NCI-H2081 treated with DMSO at 0.1 percent for 48 hours (cell line): ENCODE measurements at places on chromosomes 7 and 10.

DNA sequence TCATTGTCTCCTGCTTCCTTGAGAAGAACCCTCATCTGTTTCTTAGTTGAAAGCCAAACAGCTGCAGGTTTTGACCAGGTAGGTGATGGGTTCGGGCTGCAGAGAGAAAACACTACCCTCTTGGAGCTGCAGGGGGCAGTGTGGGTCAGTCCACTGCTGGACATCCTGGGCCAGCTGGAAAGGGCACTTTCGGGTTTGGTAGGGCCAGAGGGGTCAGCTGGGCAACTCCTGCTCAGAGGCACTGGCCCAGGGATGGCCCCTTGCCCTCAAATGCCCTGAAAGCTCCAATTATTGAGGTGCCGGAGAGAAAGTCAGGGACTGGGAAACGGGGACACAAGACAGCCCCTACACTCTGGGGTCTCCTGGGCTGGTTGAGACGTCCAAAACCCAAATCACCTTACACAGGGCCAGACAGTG, 90.7 kb downstream of the MKI67 start:
- DNase-seq, result no peak

GRCh38 chr10:24737001-24737400, 13.3 kb upstream of the ARHGAP21 start:
- DNase-seq, result no peak

DNA sequence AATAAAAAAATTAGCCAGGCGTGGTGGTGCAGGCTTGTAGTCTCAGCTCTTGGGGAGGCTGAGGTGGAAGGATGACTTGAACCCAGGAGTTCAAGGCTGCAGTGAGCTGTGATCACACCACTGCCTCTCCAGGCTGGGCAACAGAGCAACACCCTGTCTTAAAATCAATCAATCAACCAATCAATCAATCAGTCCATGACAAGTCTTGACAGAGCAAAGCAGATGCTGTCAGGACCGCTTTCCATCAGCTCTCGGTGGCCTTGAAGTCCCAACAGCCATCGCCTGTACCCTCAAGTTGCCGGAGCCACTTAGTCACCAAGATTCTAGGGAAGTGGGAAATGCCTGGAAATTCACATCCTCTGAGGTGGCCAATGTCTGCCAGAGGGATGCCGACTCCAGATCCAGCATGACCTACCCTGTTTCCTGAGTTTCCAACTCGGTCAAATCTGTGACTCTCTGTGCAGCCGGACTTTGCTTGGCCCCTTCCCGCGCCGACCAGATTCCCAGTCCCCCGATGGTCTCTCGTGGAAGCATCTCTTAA, 871 bp upstream of the CCL24 start:
- DNase-seq, result no peak

DNA sequence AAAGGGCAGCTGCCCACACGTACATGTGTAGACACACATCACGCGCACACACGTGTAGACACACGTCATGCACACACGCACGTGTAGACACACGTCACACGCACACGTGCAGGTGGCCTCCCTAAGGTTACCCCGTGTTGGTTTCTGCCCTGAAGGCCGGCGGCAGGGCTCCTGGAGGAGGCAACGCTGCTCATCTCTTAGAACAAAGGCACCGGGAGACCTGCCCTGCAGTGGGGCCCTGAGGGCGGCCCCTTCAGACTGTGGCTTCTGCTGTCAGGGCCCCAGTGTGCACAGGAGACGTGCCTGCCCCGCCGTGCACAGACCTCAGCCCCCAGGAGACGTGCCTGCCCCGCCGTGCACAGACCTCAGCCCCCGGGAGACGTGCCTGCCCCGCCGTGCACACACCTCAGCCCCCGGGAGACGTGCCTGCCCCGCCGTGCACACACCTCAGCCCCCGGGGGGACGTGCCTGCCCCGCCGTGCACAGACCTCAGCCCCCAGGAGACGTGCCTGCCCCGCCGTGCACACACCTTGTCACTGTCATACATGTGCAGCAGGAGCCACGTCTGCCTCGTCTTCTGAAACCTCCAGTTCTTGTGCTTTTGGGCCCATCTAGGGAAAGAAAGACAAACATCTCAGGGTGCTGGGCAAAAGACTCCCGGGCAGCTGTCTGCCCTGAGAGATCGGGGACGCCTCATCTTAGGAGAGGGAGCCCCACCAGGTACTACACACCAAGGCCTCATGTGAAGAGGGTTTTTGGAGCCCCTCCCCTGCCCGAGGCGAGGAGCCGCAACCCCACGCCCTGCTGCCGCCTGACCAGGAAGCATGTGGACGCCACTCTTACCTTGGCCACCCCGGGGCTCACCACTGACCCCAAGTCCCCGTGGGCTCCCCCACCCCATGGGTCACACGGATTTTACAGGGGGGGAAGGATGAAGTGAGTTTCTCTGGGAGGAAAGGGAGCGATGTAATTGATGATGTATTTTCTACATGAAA, 17.3 kb downstream of the CYP2W1 start:
- DNase-seq, result no peak

- DNase-seq, result no peak
Observed at GRCh38 chr7:64793106-64793755, 997 bp upstream of the ZNF138 start.

- no peak for DNase-seq
Observed at GRCh38 chr10:57798830-57799229, 468.9 kb downstream of the IPMK start.

GRCh38 chr10:109765838-109766237, 157.5 kb downstream of the XPNPEP1 start:
- DNase-seq, result no peak

DNA sequence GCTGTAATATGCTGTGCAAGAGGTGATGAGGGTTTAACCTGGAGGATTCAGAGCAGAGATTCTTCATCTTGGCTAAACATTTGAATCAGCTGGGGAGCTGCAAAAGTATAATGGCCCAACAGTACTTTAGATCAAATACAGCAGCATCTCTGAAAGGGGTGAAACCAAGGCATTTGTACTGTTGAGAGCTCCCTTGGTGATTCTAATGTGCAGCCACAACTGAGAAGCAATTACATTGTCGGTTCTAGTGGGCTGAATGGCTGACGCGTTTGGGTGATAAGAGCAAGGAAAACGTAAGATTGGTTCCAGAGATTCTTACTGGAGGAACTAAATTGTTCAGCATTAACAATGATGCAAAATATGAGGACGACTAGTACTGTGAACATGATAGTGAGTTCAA, 269.7 kb downstream of the AGMO start:
- DNase-seq, result no peak

GRCh38 chr10:77667426-77668324, 30.1 kb upstream of the KCNMA1 start:
- no peak for DNase-seq

GRCh38 chr7:5549096-5549763, 125.6 kb upstream of the TNRC18 start:
- no peak for DNase-seq

DNA sequence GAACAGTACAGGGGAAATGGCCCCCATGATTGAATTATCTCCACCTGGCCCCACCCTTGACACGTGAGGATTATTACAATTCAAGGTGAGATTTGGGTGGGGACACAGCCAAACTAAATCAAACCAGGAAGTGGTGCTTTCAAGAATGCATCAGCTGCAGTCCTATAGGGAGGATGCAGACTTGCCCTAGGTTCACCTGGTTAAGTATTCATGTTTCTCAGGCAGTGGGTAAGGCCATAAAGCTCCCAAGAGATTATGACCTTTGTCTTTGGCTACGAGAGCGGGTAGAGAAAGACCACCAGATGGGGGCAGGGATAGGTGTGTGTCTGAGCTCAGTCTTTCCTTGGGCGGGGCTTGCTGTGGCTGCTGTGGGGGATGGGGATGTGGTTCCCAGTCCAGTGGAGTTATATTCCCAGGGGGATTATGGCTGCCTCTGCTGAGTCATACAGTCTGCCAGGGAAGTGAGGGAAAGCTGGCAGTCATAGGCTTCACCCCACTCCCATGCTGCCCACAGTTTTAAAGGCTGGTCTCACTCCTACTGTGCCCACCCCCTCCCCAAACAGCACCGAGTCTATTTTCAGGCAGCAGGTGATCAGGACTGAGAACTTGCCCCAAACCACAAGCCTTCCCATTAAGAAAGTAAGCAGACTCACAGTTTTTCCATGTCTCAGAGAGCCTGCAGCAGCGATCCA, 8.4 kb upstream of the R3HCC1L start:
- no peak for DNase-seq

- no peak for DNase-seq
Observed at GRCh38 chr7:159139639-159140038, 5.0 kb downstream of the VIPR2 start.

DNA sequence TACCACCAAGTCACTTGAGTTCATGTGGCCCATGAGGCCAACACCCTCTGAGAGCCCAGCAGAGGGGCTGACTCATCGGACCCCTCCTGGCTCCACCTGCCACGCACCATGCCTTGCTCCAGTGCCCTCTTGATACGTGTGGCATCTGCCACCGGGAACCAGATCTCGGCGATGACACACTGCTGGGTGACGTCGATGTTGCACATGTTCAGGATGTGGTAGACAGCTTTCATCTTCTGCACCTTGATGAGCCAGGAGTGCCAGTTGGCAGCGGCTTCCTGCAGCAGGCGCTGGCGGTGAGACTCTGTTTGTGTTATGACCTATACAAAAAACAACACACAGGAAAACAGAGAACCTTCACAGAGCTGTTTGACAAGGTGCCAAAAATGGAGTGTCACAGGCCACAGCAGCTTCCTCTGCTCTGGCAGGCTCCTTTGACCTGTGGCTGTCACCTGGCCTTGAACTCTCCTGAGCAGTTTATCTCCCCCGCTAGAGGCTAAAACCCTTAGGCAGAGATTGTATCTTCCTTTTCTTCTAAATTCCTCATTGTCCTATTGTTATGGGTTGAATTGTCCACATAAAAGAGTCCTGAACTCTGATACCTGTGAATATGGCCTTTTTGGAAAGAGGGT, 45.2 kb upstream of the TMEM213 start:
- no peak for DNase-seq

DNA sequence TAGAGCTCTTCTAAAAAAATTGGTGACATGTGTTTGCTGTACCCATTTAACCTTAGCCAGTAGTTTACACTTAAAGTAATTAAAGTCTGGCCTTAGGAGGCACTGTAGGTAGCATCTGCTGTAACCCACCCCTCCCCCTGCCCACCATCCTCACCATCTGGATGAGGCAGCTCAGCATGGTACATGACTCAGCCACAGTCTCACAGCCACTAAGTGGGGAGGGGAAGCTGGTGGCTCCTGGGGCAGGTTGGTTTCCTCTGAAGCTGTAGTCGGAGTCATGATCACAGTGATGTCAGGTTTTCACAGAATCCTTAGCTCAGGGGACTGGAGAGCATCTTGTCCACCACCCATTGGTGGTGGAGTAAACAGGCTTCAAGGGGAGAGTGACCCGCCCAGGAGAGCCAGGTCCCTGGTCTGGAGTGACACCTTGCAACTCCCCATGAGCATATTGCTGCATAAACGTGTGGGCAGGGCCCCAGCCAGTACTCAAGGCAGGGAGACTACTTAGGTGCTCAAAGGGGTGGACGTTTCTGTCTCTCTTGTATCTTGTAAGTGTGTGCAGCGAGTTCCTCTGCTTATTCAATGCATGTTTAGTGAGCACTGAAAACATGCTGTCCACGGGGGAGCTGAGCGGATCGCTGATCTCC, 125.9 kb downstream of the GRK5 start:
- no peak for DNase-seq

- DNase-seq, result no peak
Observed at GRCh38 chr7:55132890-55133551, 114.2 kb downstream of the EGFR start.

GRCh38 chr10:1372212-1372611, 316.0 kb downstream of the WDR37 start:
- no peak for DNase-seq

GRCh38 chr10:67763499-67764011, 67.6 kb upstream of the CTNNA3 start:
- peak; percentile 2 for DNase-seq

GRCh38 chr7:91553410-91553895, 289.2 kb downstream of the FZD1 start:
- DNase-seq, result no peak

DNA sequence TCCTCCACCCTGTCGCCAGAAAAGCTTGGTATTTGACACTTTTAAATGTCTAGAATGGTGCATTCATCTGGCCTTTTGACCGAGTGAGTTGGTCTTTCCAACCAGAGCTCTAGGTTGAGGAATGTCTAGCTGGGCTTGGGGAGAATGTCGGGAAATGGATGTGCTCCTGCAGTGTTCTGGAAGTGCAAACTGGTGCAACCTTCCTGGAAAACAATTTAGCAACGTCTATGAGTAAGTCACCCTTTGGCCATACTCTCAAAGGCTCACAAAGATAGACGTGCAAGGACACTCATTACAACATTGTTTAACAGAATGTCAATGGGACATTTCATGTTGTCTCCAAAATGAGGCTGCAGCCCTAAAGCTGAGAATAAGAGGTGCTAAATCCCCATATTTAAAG, 12.2 kb upstream of the NMT2 start:
- no peak for DNase-seq

- no peak for DNase-seq
Observed at GRCh38 chr7:40697653-40698052, 562.8 kb downstream of the SUGCT start.

GRCh38 chr10:74035303-74035702, 37.4 kb downstream of the VCL start:
- DNase-seq, result no peak

- DNase-seq, result no peak
Observed at GRCh38 chr10:103915796-103916195, 2.2 kb downstream of the STN1 start.

- DNase-seq, result no peak
Observed at GRCh38 chr7:104973227-104973626, 40.8 kb upstream of the KMT2E start.

- no peak for DNase-seq
Observed at GRCh38 chr10:24341371-24341770, 132.4 kb downstream of the KIAA1217 start.

- DNase-seq, result no peak
Observed at GRCh38 chr7:42910306-42910705, 1.6 kb downstream of the C7orf25 start.

DNA sequence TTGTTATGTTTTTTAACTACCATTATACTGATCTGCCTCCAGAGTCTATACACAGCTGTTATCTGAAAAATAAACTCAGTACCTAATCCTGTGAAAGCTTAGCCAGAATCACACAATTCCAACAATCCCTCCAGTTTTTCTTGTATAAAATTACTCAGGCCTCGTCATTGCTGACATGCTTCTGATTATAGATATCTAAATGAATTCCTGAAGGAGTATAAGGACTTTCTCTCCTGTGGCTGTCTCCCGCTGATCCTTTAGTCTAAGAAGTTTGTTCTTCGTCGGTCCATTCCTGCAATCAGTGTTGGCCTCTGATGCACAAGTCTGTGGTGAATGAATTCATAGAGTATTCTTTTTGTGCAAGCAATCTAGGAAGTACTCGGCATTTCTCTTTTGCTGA, 288.9 kb upstream of the SEMA3C start:
- DNase-seq, result no peak

GRCh38 chr7:134535919-134536299, 8.5 kb downstream of the AKR1B10 start:
- DNase-seq, result no peak

DNA sequence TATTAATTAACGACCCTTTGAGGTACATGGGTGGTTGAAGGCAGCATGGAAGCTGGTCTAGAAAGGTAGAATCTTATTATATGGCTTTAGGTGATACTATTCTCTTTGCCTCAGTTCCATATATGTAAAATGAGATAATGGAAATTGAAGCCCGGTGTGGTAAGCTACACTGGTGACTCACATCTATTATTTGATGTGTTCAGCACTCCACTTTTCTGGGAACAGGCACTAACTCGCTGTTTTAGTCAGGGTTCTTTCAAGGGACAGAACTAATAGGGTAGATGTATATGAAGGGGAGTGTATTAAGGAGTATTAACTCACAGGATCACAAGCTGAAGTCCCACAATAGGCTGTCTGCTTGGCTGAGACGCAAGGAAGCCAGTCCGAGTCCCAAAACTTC, 4.4 kb upstream of the TRUB1 start:
- DNase-seq, result no peak

- no peak for DNase-seq
Observed at GRCh38 chr7:44979481-44980392, 922 bp upstream of the MYO1G start.
